ENCODE measurements at places on chromosomes 4 and X. TPM values are rescaled to one million over a fixed set of nuclear protein-coding genes. Genes with fewer than 3 reads are reported as not detected.

The WAS gene
- 3.8 TPM for polyA plus RNA-seq

The HTN1 gene
- 0.03 TPM for polyA plus RNA-seq

The ADGRG4 gene
- polyA plus RNA-seq = not detected

The PNCK gene
- 0.64 TPM for polyA plus RNA-seq

The MAGEB2 gene
- polyA plus RNA-seq = not detected

The CCDC120 gene
- 16.9 TPM for polyA plus RNA-seq

The LANCL3 gene
- 3.5 TPM for polyA plus RNA-seq

The CT45A2 gene
- polyA plus RNA-seq = 17.7 TPM
